Omental fat pad (tissue), 4 donors: ENCODE measurements at places on chromosomes 2 and 18.

GRCh38 chr2:161004379-161004778 is 155.8 kb upstream of the TANK start:
- no peak for DNase-seq

DNA sequence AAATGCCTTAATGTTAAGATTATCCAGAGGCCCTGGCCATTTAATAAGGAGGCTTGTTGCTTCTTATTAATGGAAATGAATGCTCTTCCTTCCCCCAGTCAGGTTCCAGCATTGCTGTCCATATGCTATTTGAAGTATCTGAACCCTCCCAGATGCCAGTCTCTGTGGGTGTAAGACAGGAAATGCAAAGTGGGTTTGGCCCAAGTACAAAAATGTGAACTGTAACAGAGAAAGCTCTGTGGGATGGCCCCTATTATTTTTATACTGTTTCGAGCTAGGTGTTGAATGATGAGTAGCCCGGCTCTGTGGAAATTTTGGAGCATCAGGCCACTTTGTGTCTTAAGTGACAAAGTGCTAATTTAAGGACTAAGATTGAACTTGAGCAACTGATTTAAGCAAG is 141.0 kb downstream of the UXS1 start:
- DNase-seq: no peak

DNA sequence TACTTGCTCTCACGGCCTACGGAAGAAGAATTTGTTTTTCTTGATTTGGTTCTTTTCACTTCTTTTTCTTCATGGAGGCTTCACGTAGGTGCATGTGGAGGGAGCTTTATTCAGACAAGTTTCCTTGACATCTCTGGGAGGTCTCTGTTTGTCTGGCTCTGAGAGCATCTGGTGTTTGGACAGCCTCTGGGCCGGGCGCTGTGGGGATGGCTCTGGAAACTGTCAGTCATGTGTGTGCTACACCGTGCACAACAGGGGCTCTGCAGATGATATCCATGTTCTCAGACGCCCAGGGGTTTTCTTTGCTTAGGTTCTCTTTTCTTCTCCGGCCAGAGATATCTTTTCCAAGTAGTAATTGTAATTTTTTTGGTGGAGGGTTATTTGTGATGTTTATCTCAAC is 130.7 kb downstream of the SH3RF3 start:
- no peak for DNase-seq

DNA sequence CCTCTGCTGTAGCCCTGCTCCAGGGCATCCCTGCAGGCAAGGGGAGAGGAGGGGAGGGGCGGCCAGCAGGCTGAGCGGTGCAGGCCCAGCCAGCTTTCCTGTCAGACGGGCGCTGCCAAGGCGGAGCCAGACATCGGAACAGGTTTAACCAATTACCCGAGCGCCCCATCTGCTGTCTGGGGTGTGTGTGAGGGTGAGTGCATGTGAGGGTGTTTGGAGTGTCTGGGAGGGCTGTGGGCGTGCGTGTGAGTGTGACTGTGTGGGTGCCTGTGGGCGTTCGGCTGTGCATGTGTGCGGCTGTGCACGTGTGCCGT is 20.0 kb downstream of the EMX1 start:
- DNase-seq: no peak

DNA sequence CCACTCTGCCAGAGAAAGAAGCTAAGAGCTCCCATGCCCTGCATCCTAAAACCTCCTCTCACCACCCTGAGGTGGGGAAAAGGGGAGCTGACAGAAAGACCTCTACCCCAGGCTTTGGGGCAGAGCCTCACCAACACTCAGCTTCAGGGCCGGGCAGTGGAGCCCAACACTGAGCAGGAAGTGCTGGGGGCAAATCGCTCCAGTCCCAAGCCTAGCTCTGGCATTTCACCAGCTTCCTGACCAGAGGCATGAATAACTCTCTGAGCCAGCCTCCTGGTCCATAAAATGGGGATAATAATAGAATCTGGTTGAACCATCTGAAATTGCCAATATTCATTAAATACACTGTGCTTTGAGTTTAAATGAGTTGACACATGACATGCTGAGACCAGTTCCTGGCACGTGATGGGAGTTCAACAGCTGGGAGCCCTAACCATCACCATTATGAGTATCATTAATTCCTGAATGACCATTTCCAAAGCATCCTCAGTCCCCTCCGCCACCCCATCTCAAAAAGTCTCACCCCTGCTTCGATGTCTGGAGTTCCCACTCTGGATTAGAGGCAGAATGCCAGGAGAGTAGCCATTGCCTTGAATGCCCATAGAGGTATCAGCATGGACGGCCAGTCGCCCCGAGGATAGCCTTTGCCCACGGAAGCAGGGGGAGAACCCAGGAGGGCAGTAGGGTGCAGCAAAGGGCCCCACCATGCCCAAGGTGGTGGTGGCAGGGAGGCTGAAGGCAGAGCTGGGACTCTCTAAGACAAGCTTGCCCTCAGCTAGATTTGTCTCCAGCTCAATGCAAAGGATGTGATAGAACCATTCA is 153.4 kb downstream of the TNS1 start:
- DNase-seq: no peak

- DNase-seq: no peak
These were observed 86.6 kb upstream of the CAVIN2 start for GRCh38 chr2:191933307-191934105.

DNA sequence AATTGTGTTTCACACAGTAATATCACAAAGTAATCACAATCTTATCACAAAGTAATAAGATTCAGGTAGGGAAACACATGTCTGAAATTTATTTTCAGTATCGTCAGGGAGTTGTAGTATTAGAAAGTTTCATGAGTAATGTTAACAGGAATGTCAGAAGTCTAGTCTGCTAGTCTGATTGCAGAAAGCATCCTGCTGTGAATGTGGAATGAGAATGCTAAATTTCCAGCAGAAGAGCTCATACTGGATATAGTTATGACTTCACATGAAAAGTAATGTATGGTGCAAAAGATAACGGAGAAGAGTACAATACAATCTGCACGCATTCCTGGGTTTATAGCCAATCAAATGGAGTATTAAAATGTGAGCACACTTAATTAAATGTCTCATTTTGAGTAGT is 494.7 kb upstream of the SETBP1 start:
- no peak for DNase-seq

GRCh38 chr2:195513119-195513518 is 143.9 kb upstream of the SLC39A10 start:
- DNase-seq: no peak

- DNase-seq: no peak
These were observed 18.4 kb upstream of the CPO start for GRCh38 chr2:206920951-206921350.

GRCh38 chr2:207066166-207066565 is 99.6 kb downstream of the KLF7 start:
- DNase-seq: no peak

GRCh38 chr2:10007435-10007834 is 35.9 kb upstream of the KLF11 start:
- DNase-seq: no peak

- DNase-seq: no peak
These were observed 33.5 kb upstream of the ZEB2 start for GRCh38 chr2:144553379-144553778.

GRCh38 chr2:46032996-46033395 is 264.2 kb upstream of the EPAS1 start:
- DNase-seq: no peak
